ENCODE measurements at places on chromosomes 12 and 14. TPM values are rescaled to one million over a fixed set of nuclear protein-coding genes. Genes with fewer than 3 reads are reported as not detected.
A peak's percentile ranks its signal among the peaks of the same experiment; 100 is the strongest.

- DNase-seq: no peak
Measured at GRCh38 chr12:104662908-104663307, 206.2 kb downstream of the CHST11 start.

DNA sequence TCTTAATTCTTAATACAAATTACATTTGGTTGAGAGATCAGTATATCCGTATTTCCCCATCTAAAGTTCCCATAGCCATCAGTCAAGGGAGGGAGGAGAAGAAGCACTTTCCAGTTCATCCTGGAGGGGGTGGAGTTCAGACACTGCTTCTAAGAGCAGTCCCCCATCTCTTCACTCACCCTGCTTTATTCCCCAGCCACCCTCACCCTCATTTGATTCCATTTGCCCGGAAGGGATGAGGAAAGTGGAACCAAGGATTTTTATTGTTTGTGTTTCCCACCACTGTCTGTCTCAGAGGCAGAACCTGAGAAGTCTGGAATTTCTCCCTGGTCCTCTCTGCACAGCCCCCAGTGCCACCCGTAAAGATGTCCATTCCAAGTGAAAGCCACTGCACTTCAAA lies 134.2 kb upstream of the HIF1A start:
- no peak for DNase-seq

DNA sequence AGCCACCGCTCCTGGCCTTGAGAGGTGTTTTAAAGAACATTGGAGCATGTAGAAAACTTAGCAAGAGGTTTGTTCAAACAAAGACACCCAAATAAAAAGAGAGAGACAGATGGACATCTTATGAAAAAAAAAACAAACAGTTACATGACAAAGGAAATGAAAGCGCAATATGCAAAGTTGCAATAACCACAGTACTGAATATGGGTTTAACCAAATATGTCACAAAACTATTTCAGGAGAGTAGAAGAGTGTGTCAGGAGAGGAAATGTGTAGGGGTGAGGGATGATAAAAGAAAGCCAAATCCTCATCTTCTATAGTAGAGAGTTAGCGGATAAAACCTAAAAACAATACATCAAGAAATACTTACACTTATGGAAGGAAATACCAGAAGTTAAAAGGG lies 98.4 kb downstream of the GTF2A1 start:
- no peak for DNase-seq

GRCh38 chr12:93894391-93895088 lies 217.4 kb downstream of the CRADD start:
- no peak for DNase-seq

DNA sequence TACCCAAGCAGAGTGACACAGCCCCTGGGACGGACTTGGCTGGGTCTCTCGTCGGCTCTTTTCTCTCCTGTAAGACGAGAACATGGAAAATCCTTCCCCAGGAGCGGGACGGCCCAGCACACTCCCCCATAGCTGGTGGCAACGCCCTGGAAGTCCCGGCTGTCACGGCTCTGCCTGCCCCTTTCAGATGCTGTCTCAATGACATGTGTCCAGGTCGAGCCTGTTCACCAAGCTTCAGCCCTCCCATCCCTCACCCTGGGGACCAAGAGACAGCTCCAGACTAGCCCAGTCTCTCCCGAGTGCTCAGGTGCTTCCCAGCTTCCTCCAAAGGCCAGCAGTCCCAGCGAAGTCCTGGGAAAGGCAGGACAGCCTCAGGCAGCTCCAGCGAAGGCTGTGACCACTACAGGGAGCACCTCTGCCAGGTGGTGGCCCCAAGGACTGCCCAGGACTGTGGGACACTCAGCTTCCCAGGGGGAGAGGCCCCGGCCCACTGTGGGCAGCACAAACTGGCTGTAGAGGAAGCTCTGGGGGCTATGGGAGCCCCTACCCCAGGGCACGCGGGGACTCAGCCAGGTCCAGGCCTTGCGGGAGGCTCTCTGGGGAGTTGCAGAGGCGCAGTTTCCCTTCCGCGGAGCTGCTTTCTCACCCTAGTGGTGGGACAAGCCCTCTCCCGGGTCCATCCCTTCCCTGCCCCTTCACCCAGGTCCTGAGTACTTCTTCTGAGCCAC lies 33.6 kb downstream of the TNFAIP2 start:
- no peak for DNase-seq

- no peak for DNase-seq
Measured at GRCh38 chr14:53295372-53295771, 142.2 kb upstream of the DDHD1 start.

PLEKHD1 gene
- not detected for total RNA-seq

TNFAIP2 gene
- total RNA-seq: 3.3 TPM

NR4A1 gene
- total RNA-seq: 0.17 TPM

TMCC3 gene
- total RNA-seq: 22.7 TPM

DNA sequence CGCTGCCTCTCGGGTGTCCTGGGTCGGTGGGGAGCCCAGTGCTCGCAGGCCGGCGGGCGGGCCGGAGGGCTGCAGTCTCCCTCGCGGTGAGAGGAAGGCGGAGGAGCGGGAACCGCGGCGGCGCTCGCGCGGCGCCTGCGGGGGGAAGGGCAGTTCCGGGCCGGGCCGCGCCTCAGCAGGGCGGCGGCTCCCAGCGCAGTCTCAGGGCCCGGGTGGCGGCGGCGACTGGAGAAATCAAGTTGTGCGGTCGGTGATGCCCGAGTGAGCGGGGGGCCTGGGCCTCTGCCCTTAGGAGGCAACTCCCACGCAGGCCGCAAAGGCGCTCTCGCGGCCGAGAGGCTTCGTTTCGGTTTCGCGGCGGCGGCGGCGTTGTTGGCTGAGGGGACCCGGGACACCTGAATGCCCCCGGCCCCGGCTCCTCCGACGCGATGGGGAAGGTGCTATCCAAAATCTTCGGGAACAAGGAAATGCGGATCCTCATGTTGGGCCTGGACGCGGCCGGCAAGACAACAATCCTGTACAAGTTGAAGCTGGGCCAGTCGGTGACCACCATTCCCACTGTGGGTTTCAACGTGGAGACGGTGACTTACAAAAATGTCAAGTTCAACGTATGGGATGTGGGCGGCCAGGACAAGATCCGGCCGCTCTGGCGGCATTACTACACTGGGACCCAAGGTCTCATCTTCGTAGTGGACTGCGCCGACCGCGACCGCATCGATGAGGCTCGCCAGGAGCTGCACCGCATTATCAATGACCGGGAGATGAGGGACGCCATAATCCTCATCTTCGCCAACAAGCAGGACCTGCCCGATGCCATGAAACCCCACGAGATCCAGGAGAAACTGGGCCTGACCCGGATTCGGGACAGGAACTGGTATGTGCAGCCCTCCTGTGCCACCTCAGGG lies 679 bp downstream of the ARF6 start:
- DNase-seq: peak; percentile 60

DNA sequence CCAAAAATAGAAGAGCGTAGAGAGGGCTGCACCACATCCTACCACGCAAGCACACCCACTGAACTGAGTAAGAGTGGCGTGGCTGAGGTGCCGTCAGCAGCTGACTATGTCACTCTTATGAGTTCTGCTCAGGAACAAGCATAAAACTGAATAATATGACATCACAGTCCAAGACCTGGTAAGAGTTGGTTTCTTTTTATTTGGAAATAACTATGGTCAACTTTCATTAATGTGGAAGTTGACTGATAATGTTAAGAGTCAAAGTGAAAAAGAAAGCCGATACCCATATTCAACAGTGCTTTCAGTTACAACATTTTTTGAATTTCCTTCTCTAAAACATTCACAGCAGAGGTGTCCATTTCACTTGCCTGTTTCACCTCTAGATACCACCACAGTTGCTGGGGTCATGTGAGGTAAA lies 44.6 kb downstream of the GNS start:
- no peak for DNase-seq

GRCh38 chr12:57944313-57945023 lies 3.1 kb downstream of the ATP23 start:
- DNase-seq: no peak

CCDC92 gene
- total RNA-seq: 38.0 TPM

GRCh38 chr14:76720382-76720813 lies 40.9 kb upstream of the VASH1 start:
- no peak for DNase-seq

ACOT4 gene
- total RNA-seq: 2.5 TPM
